ENCODE measurements at places on chromosomes 2 and 18.
A peak's percentile ranks its signal among the peaks of the same experiment; 100 is the strongest.

DNA sequence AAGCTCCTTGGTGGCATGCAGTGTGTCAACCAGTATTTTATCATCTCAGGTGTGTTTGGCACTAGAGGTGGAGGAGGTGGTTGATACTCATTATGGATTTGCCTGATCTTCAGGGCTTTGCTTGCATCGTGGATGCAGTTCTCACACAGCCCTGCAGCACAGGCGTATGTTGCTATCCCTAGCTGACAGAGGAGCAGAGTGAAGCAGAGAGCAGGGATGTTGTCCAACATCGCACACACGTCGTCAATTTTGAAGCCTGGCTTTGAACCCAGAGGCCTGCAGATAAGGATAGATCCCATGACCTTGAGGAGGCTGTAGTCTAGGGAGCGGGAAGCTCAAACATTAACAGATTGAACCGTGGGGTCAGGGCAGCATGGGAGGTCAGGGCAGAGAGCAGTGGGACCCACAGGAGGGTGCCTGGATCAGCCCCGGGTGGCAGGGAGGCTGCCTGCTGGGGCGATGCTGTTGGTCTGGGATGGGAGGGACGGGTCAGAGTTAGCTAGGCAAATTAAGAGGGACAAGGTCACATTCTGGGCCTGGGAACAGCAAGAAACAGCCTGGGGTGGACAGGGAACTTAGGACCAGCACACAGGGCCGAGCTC lies 4.2 kb downstream of the RNF144A start:
- peak; percentile 65 for DNase-seq

DNA sequence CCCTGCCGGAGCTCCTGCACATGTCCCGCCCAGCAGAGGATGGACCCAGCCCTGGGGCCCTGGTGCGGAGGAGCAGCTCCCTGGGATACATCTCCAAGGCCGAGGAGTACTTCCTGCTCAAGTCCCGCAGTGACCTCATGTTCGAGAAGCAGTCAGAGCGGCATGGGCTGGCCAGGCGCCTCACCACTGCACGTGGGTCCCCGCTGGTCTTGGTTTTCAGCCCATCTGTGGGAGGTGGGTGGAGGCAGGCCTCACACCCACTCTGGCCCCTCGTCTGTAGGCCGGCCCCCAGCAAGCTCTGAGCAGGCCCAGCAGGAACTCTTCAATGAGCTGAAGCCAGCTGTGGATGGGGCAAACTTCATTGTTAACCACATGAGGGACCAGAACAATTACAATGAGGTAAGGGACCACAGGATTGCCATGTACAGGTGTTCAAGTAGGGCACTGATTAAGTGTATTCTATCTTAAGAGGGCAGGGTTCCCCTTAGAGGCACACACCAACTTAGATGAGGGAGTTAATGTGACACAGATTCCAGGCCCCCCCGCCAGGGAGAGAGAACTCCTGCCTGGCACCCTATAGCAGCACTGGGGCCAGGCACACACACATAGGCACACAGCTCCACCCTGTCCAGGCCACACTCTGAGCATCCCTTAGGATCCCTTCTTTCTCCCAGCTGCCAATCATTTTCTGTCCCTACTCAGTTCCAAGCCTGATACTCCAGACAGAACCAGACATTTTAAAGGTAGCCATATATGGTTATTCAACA lies 5.4 kb upstream of the CHRNG start:
- no peak for DNase-seq

DNA sequence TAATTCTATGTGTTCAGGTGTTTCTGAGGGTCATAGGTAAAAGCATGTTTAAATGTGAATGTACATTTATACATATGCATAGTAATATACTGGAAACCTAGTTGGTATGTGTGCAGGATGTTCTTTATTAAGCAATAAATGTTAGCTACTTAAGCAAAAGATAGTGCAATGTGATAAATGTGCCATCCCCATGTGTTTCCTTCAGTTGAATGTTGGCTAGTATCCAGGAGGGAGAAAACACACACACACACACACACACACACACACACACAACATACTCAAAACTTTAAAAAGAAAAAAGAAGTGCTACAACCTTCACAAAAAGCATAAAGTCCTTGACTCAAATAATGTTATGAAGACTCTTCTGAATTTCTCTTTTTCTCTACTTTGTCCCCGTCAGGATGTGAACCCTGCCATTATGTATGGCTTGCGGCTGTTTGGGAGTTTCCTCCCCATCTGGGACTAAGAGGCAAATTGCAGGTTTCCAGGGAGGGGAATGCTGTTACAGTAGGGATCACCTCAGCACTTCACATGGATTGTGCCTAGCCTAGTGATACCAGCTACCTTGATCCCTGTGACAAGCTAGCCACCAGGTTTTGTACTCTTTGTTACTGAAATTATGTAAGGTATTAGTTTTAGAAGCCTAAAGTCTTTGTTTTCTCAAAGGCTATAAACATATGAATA lies 82.6 kb downstream of the IKZF2 start:
- DNase-seq, result no peak

- peak; percentile 98 for DNase-seq
Measured at GRCh38 chr2:102063941-102064678, 72.3 kb downstream of the IL1R2 start.

DNA sequence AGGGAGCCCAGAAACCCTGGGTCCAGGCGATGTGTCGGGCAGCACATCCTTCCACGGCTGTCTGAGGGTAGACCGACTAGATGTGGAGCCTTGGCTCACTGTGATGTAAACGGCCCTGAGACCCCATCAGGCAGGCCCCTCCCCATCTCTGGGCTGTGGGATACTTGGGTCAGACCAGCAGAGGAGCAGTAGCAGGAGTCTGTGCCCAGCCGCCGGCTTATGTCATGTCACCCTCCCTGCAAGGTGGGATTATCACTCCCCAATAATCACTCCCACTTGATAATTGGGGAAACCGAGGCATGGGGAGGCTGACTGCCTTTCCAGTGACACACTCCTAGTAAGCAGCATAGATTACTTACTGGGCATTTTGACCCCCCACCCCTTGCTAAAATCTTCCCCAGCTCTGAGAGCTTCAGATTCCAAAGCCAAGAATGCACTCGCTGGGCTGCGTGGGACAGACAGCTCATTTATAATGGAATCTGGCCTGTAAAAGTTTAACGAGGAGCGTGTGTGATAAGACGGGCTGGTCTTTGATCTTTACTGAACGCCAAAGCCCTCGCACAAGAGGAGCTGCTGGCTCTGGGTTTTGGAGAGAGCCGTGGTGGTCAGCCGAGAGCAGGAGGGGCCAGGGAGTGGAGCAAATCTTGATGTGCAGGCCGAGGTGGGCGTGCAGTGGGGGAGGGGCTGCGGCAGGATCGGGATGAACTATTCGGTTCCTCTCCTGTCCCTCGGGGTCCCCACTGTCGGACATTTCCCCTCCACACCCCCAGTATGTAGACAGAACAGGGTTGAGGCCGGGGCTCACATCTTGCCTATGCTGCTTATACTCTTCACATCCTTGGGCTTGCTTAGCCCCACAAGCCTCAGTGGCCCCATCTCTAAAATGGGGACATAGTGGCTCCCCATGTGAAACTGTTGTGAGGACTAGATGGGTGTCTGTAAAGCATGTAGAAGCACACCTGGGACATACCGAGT lies 200.0 kb downstream of the GLI2 start:
- DNase-seq, result peak; percentile 97

- DNase-seq, result no peak
Measured at GRCh38 chr18:8354304-8354703, 254.9 kb upstream of the RAB12 start.

DNA sequence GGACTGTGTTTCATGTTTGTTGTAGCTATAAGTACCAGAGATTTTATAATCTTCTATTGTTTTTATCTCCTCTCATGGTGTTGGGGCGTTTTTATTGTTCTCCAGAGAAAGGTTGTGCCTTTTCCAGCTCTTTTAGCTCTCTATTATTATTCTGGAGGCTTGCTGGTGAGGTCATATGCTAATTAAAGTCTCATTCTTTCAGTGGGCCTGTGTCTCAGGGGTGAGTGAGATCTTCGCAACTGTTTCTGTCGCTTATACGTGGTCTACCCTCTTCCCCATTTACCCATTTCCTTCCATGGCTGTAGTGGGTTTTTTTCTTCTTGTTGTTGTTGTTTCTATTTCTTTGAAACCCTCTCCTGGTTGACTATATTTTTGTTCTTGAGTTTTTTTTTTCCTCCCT lies 584.9 kb downstream of the TMEM182 start:
- DNase-seq, result no peak

GRCh38 chr2:65498396-65498795 lies 66.0 kb upstream of the SPRED2 start:
- no peak for DNase-seq

DNA sequence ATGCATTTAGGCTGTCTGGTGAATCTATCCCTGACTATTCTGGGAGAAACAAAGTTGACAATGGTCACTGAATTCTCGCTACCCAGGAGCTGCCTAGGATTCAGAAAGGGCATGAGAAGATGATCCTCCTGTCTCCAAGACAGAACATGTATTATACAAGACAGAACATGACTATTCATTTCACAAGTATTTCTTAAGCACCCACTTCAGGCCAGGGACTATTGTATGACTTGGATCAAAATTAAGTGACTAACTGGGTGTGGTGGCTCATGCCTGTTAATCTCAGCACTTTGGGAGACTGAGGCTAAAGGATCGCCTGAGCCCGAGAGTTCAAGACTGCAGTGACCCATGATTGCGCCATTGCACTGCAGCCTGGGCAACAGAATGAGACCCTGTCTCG lies 235.8 kb upstream of the RAB12 start:
- DNase-seq, result no peak

- DNase-seq, result no peak
Measured at GRCh38 chr2:191637182-191638078, 40.5 kb upstream of the NABP1 start.

- no peak for DNase-seq
Measured at GRCh38 chr2:127609031-127609751, 36.8 kb upstream of the GPR17 start.

GRCh38 chr2:120210270-120210693 lies 12.9 kb downstream of the TMEM185B start:
- DNase-seq, result no peak

GRCh38 chr18:38368246-38368645 lies 802.6 kb upstream of the CELF4 start:
- no peak for DNase-seq

DNA sequence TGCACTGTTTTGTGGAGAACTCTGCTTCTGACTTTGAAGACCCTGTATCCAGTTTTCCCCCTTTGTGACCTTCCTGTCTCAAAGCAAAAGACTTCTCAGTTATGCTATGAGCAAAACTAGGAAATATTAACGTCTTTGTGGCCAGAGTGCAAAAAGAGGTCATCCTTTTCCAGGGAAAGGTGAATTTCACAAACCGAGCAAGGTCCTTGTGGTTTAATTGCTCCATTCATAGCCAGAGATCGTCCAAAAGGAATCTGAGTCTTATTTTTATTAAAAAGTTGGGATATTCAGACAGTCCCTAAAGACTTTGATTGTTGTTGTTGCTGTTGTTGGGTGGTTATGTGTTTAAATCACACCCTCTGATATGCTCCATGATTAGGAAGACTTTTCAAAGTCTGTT lies 77.4 kb downstream of the NAB1 start:
- peak; percentile 6 for DNase-seq

DNA sequence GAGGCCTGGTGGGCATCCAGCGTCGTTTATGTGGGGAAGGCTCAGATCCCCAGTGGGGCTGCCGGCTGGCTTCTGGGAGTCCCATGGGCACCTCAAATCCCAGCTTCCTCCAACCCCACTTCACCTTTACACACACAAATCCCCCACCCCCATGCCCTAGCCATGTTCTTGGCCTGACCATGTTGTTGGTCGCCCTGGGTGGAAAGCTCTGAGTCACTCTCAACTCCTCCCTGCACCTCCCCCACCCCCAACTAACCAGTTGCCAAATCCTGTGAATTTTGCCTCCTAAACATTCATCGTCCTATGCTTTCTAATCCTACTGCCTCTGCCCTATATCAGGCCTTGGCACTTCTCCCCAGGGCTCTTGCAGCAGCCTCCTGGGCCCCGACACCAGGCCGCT lies 6.4 kb downstream of the TNS1 start:
- DNase-seq, result peak; percentile 78

Measured in umbilical cord (tissue), 2 donors.